ENCODE measurements at places on chromosomes 3 and 15. TPM values are rescaled to one million over a fixed set of nuclear protein-coding genes. Genes with fewer than 3 reads are reported as not detected.

Gene COX5A
- total RNA-seq = 149 TPM

Gene CRABP1
- 211 TPM for total RNA-seq

- peak; percentile 14 for DNase-seq
Measured at GRCh38 chr3:122247825-122248185, 64.3 kb downstream of the CASR start.

DNA sequence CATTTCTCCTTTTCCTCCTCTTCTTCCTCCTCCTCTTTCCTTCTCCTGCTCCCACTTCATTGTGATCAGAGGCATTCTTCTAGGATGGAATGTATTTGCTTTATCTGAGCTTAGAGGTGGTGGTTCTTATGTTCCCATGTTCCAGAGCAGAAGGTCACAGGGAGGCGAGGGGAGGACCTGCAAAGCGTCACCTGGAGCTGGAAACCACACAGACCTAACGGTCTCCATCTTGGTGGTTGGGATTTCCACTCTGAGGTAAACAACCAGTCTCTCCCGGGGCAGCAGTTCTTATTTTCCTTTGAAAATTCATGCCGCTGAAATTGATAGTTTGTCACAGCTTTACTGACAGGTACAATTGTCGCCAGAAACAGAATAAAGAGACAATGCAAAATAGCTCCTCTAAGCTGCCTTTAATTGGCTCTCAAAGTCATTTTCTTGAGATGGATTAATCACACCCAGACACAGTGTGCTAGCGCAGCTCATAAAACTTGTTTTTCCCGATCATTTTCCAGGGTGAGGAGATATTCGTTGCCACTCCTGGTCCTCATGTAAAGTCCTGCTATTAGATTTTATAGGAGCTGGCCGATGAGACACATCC is 16.9 kb upstream of the AGBL1 start:
- no peak for DNase-seq

DNA sequence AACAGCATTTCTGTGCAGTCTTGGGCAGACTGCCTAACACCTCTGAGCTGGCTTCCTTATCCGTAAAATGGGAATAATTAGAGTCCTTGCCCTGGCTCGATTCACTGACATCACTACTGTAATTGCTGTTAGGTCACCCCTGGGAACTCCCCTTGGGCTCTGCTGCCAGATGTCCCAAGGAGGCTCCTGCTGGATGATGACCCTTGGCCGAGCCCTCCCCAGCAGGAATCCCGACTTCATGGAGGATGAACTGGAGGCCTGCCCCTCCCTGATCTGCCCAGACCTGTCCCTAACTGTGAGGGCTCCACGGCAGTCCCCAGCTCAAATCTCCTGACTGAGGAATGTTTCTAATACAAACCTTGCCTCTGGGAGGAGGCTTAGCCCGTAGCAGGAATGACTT is 18.0 kb downstream of the ESYT3 start:
- DNase-seq = no peak

- DNase-seq = no peak
Measured at GRCh38 chr15:99142562-99142961, 37.7 kb downstream of the SYNM start.

- no peak for DNase-seq
Measured at GRCh38 chr3:147269907-147270306, 136.4 kb downstream of the ZIC4 start.

- DNase-seq = no peak
Measured at GRCh38 chr15:59243622-59244021, 37.0 kb downstream of the LDHAL6B start.

GRCh38 chr15:81296673-81297072 is 27.3 kb downstream of the STARD5 start:
- peak; percentile 22 for DNase-seq
